ENCODE measurements at places on chromosomes 6 and 20.

DNA sequence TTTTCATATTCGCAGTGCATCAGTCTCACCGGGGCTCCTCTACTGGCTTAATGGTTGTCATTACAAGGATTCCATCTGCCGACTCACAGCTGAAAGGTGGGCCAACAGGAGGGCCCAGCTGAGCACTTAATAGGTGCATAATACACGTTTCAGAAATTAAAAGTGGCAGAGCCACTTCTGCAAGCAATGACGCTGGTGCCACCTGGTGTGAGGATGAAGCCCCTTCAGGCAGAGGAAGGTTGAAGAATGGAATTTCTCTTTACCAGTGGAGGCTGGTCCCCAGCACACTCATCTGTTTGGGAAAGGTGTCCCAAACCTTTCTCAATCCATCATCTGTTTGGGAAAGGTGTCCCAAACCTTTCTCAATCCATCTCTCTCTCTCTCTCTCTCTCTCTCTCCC, 8.2 kb upstream of the STMND1 start:
- DNase-seq, result no peak

DNA sequence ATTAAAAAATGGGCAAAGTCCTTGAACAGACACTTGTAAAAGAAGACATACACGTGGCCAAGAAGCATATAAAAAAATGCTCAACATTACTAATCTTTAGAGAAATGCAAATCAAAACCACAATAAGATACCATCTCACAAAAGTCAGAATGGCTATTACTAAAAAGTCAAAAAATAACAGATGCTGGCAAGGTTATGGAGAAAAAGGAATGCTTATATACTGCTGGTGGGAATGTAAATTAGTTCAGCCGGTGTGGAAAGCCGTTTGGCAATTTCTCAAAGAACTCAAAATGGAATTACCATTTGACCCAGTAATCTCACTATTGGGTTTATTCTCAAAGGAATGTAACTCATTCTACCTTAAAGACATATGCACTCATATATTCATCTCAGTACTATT, 166.6 kb downstream of the KHDC1L start:
- no peak for DNase-seq

- no peak for DNase-seq
Observed at GRCh38 chr20:46210672-46211330, 92.7 kb downstream of the CD40 start.

DNA sequence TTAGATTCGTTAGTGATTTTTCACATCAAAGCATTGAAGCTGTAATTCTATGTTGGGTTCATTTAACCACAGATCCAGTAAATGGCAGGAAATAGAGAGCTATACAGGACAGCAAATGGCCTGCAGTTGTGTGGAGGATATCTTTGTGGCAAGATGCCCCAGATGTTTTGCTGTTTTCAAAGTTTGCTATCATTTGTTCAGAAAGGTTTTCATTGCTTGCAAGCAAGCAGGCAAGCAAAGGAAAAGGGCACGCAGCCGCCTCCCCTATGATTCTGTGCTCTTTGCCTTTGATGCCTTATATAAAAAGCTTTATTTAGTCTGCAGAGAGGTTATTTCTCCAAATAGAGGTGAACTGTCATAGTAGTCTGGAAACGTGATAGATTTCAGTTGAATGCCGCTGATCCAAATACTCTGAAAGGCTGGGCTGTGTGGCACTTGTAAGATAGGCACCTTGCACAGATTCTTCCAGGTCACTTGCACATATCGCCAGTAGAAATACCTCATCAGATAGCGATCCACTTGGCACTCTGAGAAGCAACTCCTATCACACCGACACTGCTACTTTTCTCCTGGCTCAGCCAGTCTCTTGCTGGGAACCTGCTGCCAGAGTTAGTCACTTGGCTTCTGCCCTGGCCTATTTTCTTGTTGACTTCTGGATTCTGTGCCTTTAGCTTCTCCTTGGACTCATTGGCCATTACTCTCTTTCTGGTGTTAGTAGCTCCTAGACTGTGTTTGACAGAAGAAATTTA, 66.4 kb downstream of the UTRN start:
- no peak for DNase-seq

DNA sequence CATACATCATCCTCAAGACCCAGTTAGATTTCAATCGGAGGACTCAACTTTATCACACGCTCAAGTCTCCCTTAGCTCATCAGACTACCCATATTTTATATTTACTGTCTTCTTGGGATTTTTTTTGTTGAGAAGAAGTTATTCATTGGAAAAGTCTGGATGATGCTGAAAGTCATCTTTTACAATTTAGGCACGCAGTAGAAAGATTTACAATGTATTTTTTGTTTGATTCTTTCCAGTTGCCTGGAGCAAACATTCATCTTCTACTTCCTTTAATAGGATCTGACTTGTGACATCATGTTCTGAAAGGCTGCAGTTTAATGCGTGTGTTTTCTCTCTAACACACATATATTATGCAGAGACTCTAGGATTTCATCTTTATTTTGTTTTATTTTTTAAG, 235.7 kb downstream of the DOK5 start:
- DNase-seq, result no peak

GRCh38 chr20:32155017-32155981, 45.8 kb downstream of the TM9SF4 start:
- peak; percentile 13 for DNase-seq

DNA sequence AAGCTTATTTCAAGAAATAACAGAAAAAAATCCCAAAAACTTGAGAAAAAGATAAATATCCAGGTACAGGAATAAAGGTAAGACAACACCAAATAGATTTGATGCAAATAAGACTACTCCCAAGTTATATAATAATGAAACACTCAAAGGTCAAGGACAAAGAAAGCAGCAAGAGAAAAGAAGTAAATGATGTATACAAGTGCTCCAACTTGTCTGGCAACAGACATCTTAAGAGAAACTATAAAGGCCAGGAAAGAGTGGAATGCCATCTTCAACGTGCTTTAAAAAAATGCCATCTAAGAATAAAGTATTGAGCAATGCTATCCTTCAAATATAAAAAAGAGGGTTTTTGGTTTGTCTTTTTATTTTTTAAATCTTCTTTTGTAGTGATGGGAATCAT, 54.2 kb downstream of the REV3L start:
- no peak for DNase-seq

Measured in stimulated activated naive CD8-positive, alpha-beta T cell treated with anti-CD3 and anti-CD28 coated beads, Interleukin-15, amount 100 ng/mL, for 72 hours (primary cell).